ENCODE measurements at places on chromosomes 13 and 19. TPM values are rescaled to one million over a fixed set of nuclear protein-coding genes. Genes with fewer than 3 reads are reported as not detected.

GRCh38 chr13:33746867-33747266, 71.1 kb upstream of the RFC3 start:
- no peak for DNase-seq

PSG7 gene
- not detected for total RNA-seq

DNA sequence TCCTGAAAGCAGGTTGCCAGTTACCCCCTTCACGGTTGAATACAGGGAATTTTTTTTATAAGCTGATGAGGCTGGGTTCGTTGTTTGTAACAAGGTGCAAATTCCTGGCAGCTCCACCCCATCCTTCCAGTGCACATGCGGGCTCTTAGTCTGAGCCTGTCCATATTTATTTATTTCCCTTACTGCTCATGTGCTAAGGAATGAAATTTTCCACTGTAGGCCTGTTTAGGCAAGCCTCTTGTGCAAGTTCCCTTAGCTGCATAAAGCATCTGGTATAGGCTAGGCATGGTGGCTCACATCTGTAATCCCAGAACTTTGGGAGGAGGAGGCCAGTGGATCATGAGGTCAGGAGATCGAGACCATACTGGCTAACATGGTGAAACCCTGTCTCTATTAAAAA, 560.9 kb upstream of the PCDH9 start:
- no peak for DNase-seq

NLRP12 gene
- total RNA-seq = 0.66 TPM

DNA sequence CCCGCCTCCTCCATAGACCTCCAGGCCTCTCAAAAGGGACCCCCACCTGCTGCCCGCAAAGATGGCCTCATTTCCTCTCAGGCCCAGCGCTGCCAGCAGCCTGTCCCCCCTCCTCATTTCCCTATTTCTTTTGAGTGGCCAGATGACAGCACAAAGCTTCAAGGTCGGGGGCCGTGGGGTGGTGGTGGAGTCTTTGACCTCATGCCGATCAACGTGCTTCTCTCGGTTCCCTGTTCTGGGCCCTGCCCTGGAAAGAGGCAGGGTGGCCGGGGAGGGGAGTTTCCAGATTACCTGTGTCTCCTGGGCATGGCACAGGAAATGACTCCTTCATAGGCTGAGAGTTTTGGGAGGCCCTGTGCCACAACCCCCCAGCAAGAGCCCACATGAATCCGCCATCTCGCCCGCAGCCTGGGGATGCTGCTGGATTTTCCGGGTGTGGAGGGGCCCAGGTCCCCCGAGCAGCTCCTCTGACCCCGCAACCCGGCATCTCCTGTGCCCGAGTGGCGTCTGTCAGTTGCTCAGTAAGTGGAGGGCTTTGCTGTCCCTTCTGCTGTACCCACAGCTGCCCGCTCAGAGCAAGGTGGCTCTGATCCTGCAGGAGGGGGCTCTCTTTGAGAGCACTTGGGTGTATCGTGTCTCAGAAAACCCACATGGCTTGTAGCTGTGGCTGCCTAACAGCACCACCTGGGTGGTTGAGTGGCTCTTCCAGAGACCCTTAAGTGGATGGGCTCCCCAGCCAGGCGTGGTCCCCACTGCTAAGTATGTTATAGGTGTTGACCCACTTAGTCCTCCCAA, 139.4 kb downstream of the SIPA1L3 start:
- DNase-seq = no peak

ANO8 gene
- 5.1 TPM for total RNA-seq
